ENCODE measurements at places on chromosomes 6 and 20.

DNA sequence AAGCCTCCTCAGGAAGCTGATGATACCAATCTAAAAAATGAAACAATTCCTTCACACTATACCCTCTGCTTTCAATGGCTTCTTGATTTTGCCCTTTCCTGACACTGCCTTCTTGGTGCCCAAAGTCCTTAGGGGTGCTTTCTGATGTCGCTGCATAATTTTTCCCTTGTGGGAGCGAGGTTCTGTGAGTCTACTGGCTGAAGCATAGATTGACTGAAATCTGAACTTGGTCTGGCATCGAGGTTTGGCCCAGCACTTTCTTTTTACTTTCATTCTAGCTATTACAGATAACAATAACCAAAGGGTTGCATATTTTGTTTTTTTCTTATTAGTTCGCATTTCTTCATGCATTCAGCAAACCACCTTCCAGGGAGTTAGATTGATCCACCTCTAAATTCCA is 65.8 kb downstream of the E2F3 start:
- no peak for DNase-seq
- no peak overlapping the region for H3K27ac ChIP-seq
- H3K36me3 ChIP-seq = no peaks in the 10 kb centered on the region
- H3K27me3 ChIP-seq = no peaks in the 10 kb centered on the region
- no peak overlapping the region for H3K4me3 ChIP-seq

GRCh38 chr6:1554141-1554475 is 55.6 kb upstream of the FOXC1 start:
- no peaks in the 10 kb centered on the region for H3K36me3 ChIP-seq
- H3K27me3 ChIP-seq = no peaks in the 10 kb centered on the region
- H3K4me1 ChIP-seq = no peaks in the 10 kb centered on the region
- H3K4me3 ChIP-seq = peak overlapping the region; percentile 52
- no peak overlapping the region for H3K27ac ChIP-seq

- no peak overlapping the region for H3K4me3 ChIP-seq
- H3K4me1 ChIP-seq = no peaks in the 10 kb centered on the region
- H3K36me3 ChIP-seq = no peaks in the 10 kb centered on the region
- DNase-seq = no peak
- no peaks in the 10 kb centered on the region for H3K27me3 ChIP-seq
- H3K27ac ChIP-seq = no peak overlapping the region
Observed at GRCh38 chr20:53299831-53300230, 293.8 kb downstream of the ZNF217 start.

DNA sequence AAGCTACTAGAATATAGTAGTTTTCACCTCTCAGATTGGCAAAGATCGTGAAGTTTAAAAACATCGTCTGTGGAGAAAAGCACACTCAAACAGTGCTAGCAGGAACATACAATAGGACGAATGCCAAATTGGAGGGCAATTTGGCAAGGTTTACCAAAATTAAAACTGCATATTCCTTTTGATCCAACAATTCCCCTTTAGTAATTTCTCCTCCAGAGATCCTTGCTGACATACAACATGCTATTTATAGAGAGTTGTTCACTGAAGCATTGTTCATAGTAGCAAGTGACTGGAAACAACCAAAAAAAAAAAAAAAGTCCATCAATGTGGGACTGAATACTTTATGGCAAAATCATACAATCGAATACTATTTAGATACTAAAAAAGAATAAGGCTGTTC is 202.2 kb downstream of the ATXN1 start:
- DNase-seq = no peak
- no peaks in the 10 kb centered on the region for H3K27me3 ChIP-seq
- H3K36me3 ChIP-seq = no peaks in the 10 kb centered on the region
- no peak overlapping the region for H3K4me3 ChIP-seq
- H3K4me1 ChIP-seq = no peaks in the 10 kb centered on the region
- H3K27ac ChIP-seq = peak overlapping the region; percentile 2

DNA sequence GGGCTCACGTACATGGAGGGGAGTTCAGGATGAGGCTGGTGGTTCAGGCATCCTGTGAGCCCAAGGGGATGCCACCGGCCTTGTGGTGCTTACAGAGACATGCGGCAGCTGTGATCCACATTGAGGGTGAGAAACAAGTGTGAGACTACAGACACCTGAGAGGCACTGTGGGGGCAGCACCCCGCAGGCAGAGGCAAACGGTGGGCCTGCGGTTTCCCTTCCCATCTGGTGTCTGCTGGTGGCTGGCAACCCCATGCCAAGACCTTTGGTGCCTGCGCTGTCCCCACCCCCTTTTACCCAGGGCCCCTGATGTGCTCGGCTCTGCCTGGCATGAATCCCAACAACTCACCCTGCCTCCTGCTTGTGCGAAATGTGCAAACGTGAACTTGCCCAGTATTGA is 42.0 kb downstream of the ERMARD start:
- no peaks in the 10 kb centered on the region for H3K27me3 ChIP-seq
- peaks cover 4% of the 10 kb centered on the region for H3K4me1 ChIP-seq
- H3K36me3 ChIP-seq = no peaks in the 10 kb centered on the region
- no peak overlapping the region for H3K4me3 ChIP-seq
- H3K27ac ChIP-seq = no peak overlapping the region
- no peak for DNase-seq

DNA sequence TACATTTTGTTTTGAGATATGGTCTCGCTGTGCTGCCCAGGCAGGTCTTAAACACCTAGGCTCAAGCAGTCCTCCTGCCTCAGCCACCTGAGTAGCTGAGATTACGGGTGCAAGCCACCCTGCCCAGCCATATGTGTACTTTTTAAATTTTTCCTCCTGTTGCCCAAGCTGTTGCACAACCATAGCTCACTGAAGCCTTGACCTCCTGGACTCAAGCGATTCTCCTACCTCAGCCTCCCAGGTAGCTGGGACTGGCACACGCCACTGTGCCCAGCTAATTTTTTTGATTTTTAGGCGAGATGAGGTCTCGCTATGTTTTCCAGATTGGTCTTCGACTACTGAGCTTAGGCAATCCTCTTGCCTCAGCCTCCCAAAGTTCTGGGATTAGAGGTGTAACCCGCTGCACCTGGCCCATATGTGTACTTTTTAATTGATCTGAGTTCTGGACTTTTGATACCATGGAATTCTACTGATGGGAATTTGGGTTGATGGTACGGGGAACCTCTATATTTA is 44.9 kb downstream of the ITCH start:
- no peaks in the 10 kb centered on the region for H3K4me1 ChIP-seq
- no peak for DNase-seq
- no peak overlapping the region for H3K27ac ChIP-seq
- no peaks in the 10 kb centered on the region for H3K36me3 ChIP-seq
- H3K27me3 ChIP-seq = no peaks in the 10 kb centered on the region

DNA sequence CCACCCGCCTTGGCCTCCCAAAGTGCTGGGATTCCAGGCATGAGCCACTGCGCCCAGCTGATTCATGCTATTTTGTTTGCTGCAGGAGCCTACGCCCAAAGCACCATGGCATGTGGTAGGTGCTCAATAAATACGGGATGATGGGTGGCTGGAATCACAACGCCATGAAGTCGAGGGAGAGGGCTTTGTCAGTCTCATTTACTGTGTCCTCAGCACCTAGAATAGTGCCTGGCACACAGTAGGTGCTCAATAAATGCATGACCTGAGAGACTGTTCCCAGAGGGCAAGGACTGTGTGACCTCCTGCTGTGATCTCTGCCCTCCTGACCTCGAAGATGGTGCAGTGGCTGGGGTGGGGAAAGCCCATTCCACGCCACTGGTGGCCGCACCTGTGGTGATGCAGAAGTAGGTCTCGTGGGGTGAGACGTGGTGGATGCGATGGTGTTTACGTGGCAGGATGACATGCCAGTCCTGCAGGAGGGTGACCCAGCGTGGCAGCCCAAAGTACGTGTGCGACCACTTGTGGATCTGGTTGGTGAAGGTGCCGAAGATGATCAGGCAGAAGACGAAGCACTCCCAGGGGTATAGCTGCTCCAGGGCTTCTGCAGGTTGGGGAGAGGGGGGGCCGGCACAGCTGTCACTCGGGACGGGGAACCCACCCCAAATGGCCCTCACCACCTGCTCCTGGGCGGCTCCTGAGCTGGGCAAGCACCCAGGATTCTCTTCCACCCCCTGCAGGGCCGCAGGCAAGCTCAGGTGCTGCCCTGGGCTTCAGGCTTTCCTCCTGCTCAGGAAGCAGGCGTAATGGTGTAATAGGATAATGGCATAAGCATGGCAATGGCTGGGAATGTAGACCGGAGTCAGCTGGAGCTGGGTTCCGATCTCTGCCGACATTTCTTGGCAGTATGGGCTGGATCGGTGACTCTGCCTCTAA is 14.9 kb upstream of the UBE2V1 start:
- H3K27ac ChIP-seq = no peak overlapping the region
- no peak for DNase-seq
- H3K36me3 ChIP-seq = peaks cover 14% of the 10 kb centered on the region
- no peaks in the 10 kb centered on the region for H3K27me3 ChIP-seq

DNA sequence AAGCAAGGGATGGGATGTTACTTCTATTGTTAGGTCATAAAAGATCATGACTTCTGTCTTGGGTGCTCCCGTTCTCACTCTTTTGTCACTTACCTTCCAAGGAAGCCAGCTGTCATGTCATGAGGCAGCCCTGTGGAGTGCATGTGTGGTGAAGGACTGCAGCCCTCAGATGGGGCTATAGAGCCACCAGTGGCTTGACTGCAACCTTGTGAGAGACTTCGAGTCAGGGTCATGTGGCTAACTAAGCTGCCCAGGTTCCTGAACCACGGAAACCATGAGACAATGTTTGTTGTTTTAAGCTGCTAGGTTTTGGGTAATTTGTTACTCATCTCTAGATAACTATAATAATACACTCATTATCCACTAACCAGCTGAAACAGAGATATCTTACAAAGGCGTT is 477.1 kb downstream of the BTBD3 start:
- no peaks in the 10 kb centered on the region for H3K27me3 ChIP-seq
- H3K36me3 ChIP-seq = no peaks in the 10 kb centered on the region
- no peak for DNase-seq
- no peak overlapping the region for H3K27ac ChIP-seq
- no peak overlapping the region for H3K4me3 ChIP-seq

DNA sequence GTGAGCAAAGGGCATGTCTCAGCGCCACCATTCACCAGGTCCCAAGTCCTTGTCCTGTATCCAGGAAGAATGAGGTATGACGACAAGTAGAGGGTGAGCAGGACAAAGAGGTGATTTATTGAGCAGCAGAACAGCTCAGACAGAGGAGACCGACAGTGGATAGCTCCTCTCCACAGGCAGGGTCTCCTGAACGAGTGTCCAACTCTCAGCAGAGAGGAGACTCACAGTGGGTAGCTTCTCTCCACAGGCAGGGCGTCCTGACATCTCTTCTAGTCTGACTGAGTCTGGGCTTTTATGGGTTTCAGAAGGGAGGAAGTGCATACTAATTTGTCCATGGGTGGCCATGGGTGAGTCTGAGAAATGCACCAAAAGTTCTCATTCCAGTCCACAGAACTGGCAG is 204.7 kb downstream of the ANKRD60 start:
- no peaks in the 10 kb centered on the region for H3K27me3 ChIP-seq
- no peak overlapping the region for H3K27ac ChIP-seq
- H3K4me1 ChIP-seq = no peaks in the 10 kb centered on the region

DNA sequence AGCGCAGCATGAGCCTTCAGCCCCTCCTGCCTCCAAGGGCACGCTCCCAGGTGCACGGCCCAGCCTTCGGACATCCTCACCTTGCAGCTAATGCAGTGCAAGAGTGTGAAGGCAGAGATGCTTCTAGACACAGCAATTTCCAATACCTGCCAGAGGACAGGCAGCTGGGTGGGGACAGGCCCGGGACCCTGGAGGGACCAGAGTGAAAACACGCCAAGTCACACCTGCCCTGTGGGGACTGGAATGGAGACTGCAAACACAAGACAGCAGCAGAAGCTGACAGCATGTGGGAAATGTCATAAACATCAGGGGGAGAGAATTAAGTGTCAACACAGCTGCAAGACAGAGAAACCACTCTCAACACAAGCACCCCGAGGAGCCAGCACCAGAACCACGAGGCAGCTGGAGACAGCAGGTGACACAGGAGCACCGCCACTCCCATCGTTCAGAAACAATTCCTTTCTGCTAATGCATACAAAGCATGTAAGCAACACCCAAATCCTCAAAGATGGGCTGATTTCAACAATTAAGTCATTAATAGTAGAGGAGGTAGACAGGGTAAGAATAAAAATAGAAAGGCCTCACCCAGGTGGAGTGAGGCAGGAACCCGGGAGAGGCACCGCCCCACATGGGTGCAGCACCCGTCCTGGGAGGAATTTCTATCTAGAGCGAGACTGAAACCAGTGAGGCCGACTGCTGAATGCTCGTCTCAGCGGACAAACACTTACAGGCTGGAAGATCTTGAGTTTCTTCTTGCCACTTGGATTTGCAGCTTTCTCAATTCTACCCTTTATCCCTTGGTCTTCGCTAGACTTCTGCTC is 17.1 kb downstream of the DIDO1 start:
- no peak for DNase-seq
- H3K27me3 ChIP-seq = no peaks in the 10 kb centered on the region
- peaks cover 37% of the 10 kb centered on the region for H3K36me3 ChIP-seq
- no peaks in the 10 kb centered on the region for H3K4me1 ChIP-seq
- no peak overlapping the region for H3K27ac ChIP-seq
- H3K4me3 ChIP-seq = no peak overlapping the region

DNA sequence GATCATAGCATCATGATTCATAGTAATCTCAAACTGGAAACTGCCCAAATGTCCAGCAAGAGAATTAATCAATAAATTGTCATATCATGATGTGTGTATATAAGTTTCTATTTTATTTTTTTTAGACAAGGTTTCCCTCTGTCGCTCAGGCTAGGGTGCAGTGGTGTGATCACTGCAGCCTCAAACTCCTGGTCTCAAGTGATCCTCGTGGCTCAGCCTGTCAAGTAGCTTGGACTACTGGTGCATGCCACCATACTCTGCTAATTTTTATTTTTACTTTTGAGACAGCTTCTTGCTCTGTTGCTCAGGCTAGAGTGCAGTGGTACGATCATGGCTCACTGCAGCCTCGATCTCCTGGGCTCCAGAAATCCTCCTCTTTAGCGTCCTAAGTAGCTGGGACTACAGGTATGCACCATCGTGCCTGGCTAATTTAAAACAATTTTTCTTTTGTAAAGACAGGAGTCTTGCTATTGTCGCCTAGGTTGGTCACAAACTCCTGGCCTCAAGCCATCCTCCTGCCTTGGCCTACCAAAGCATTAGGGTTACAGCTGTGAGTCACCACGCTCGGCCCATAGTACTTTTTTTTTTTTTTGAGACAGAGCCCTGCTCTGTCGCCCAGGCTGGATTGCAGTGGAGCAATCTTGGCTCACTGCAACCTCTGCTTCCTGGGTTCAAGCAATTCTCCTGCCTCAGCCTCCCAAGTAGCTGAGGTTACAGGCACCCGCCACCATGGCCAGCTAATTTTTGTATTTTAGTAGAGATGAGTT is 8.7 kb upstream of the ATRN start:
- H3K27ac ChIP-seq = no peak overlapping the region
- H3K27me3 ChIP-seq = no peaks in the 10 kb centered on the region
- H3K36me3 ChIP-seq = no peaks in the 10 kb centered on the region
- no peak for DNase-seq
- H3K4me3 ChIP-seq = no peak overlapping the region

GRCh38 chr6:45084257-45084656 is 243.9 kb upstream of the RUNX2 start:
- H3K4me3 ChIP-seq = no peak overlapping the region
- DNase-seq = no peak
- no peaks in the 10 kb centered on the region for H3K4me1 ChIP-seq
